ENCODE measurements at places on chromosomes 2 and 18. TPM values are rescaled to one million over a fixed set of nuclear protein-coding genes. Genes with fewer than 3 reads are reported as not detected.

GRCh38 chr2:124805060-124805459, 780.0 kb downstream of the CNTNAP5 start:
- DNase-seq, result no peak

GRCh38 chr2:203772456-203773165, 66.2 kb downstream of the CD28 start:
- no peak for DNase-seq

- no peak for DNase-seq
Observed at GRCh38 chr2:20551945-20552328, 99.0 kb downstream of the HS1BP3 start.

- DNase-seq, result no peak
Observed at GRCh38 chr2:225742487-225742886, 343.0 kb downstream of the NYAP2 start.

The SH2D6 gene
- 3.8 TPM for polyA plus RNA-seq

Data from large intestine (tissue), 12 donors.